ENCODE measurements at places on chromosomes 16 and 17. TPM values are rescaled to one million over a fixed set of nuclear protein-coding genes. Genes with fewer than 3 reads are reported as not detected.

Gene MT1F
- 5.1 TPM for polyA plus RNA-seq

- no peak for DNase-seq
Observed at GRCh38 chr17:12136646-12137045, 116.0 kb downstream of the MAP2K4 start.

Gene NOG
- polyA plus RNA-seq: 5.4 TPM

Gene HBQ1
- 1.6 TPM for polyA plus RNA-seq

Gene SLC2A4
- 0.04 TPM for polyA plus RNA-seq

Gene CCL4
- not detected for polyA plus RNA-seq

Gene NPTX1
- not detected for polyA plus RNA-seq

DNA sequence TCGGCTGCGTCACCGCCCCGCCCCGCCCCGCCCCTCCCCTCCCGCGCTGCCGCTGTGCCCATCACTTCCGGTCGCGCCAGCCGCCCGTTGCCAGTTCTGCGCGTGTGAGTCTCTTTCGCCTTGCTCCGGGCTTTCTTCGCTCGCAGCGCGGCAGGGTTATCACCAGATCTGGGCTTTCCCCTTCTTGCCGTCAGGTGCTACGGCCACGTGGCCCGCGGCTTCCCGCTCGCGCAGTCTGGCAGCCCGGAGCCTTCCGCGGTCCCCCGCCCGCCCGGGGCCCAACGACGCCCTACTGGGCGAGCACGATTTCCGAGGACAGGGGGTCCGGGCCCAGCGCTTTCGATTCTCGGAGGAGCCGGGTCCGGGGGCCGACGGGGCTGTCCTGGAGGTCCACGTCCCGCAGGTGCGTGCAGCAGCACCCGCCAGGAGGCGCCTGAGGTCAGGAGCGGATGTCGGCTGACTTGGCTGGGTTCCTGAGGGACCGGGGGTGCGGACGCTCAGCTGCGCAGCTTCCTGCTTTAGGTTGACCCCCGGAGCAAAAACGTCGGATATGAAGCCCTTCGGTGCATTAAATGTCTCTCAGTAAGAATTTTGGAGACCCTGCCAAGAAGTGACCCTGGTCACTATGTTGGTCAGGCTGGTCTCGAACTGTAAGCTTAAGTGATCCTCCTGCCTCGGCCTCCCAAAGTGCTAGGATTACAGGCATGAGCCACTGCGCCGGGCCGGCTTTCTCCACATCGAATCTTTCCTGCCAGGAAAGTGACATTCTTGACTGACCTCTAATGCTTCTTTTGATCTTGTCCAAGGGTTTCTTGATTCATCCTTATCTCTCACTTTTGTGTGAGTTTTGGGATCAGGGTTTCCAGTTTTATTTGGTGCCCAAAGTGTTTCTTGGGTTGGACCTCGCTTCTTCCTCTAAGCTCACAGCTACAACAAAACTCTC is at the start of gene METTL23:
METTL23 (plus strand) TSS at position 64 of the 943 bp plus-strand sequence. CDS start 2,872 bp downstream, outside the sequence.
- DNase-seq: peak; percentile 58

GRCh38 chr17:81487487-81488275 is 24.9 kb downstream of the ACTG1 start:
- DNase-seq: no peak

Gene MYL11
- 0.30 TPM for polyA plus RNA-seq

GRCh38 chr17:50523208-50523607 is 9.3 kb upstream of the EPN3 start:
- peak; percentile 88 for DNase-seq

Measured in foreskin keratinocyte (primary cell).